ENCODE measurements at places on chromosomes 7 and 10.

GRCh38 chr10:132798403-132798802 is 12.5 kb upstream of the NKX6-2 start:
- no peak for DNase-seq

DNA sequence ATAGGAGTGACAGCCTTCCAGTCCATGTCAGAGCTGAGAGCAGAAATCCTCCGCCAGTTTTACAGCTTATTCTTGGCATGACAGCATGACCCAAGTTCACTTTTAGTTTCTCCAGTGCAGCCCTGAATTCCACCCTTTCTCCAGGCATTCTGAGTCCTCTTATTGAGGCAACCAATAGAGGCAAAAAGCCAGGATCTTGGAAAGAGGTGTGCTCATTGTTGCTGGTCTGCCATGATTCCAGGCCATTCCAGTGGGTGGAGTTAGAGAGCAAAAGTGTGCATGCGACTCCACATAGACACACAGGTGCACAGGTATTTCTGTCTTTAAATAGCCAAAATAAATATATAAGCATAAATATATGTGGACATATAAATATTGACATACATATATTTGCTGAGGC is 224.7 kb upstream of the ADARB2 start:
- DNase-seq, result no peak

- no peak for DNase-seq
Measured at GRCh38 chr7:27242555-27243339, at the start of gene EVX1. TSS of gene EVX1 (plus strand) at chr7:27242802. CDS start at chr7:27243031, 229 bp downstream.

DNA sequence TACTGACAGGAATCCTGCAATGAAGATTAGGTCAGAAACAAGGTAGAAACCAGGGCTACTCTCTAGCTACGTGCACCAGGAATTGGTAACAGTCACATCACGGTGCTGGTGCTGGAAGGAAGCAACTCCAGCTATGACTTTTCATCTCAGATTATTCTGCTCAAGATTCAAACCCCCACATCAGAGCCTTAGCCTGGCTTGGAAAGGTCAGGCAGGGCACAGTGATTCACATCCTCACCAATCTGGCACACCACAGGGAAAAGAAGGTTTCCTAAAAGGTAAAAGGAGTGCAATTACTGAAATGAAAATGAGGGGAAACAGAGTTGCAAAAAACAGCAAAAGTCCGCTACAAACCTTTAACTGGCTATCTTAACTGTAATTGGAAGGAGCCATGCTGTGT is 240.2 kb upstream of the NPSR1 start:
- DNase-seq, result no peak

DNA sequence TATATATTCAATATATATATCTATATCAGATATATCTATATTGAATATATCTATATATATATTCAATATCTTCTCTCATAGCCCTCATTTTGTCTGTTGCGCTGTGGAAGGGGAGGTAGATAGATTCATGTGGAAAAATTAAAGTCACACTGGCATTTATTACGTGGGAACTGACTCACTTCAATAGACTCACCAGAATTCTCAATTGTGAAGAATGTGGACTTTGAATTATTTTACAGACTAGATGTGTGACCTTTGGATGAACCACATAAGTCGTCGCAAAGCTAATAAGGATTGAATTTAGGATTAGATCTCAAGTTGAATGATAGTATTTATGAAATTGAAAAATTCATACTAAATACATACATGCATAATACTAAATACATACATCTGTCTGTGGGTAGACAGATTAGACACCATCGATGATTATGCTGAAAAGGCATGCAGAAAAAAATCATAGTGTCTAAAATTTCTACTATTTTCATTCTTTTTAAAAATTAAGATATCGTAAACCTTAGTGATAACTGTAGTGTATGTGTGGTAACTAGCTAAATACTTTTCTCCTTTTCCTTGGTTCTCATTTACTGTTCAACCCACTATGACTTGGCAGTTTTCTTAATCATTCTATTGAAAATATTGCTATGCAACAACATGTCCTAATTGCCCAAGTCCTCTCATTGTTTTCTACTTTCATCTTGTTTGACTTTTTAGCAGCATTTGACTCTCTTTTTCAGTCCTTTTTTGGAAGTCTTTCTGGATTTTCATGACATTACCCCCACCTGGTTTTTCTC is 61.8 kb upstream of the A1CF start:
- no peak for DNase-seq

GRCh38 chr7:30594048-30594539 is 584 bp upstream of the GARS1 start:
- no peak for DNase-seq

DNA sequence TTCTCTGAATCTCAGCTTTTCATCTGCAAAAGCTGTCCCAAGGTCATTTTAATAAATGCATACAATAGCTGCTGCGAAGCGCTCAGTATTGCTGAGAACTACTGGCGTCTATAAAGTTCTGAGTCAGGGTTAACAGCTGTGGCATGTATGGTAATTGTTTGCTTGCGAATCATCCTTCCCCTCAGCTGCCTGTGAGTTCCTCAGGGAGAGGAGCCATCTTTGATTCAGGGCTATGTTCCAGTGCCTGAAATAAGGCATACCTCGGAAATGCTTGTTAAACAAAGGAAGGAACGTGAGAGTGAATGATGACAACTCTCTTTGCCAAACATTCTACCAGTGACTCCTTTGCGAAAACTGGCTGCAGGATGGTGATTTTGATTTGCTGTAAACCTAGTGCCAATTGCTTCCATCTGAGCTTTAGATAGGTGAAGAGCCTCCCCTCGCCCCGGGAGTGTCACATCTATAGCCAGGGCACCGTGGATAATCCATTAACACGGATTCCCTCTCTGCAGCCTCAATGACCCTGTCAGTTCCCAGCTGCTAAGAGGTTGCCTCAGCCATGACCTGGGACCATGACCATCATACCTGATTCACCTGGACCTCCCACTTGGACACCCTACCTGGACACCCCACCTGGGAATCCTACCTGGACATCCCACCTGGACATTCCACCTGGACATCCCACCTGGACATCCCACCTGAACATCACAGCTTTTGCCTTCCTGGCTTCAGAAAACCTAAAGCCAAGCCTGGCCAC is 39.6 kb downstream of the GPRIN2 start:
- DNase-seq, result peak; percentile 92

GRCh38 chr10:98382691-98383101 is 32.3 kb downstream of the PYROXD2 start:
- DNase-seq, result no peak

- DNase-seq, result no peak
Measured at GRCh38 chr7:33779216-33779615, 126.1 kb upstream of the BMPER start.

DNA sequence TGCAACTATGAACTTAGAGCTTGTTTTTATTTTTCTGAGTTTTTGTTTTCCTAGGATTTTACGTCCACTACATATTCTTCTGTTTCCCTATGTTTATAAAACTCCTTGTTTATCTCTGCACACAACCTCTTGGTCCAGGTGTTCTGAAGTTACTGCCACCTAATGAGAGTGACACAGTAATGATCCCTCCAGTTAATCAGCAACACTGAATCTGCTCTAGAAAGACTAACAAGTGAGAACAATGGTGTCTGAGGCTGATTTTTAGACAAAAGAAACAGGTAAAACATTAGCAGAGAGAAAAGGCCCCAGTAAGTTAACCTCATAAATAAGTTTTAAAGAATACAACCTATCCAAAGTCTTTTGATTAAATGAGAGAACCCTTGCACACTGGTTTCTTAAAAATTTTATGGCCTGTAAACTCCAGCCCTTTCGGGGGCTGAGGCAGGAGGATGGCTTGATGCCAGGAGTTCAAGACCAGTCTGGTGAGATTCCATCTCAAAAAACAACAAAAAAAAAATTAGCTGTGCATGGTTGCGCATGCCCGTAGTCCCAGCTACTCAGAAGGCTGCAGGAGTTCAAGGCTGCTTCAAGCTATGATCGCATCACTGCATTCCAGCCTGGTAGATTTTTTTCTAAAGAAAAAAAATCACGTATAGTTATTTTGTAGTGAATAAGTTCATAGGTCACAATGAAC is 397.6 kb downstream of the MAGI2 start:
- DNase-seq, result no peak

- no peak for DNase-seq
Measured at GRCh38 chr10:48257407-48257961, 17.0 kb downstream of the FRMPD2 start.

DNA sequence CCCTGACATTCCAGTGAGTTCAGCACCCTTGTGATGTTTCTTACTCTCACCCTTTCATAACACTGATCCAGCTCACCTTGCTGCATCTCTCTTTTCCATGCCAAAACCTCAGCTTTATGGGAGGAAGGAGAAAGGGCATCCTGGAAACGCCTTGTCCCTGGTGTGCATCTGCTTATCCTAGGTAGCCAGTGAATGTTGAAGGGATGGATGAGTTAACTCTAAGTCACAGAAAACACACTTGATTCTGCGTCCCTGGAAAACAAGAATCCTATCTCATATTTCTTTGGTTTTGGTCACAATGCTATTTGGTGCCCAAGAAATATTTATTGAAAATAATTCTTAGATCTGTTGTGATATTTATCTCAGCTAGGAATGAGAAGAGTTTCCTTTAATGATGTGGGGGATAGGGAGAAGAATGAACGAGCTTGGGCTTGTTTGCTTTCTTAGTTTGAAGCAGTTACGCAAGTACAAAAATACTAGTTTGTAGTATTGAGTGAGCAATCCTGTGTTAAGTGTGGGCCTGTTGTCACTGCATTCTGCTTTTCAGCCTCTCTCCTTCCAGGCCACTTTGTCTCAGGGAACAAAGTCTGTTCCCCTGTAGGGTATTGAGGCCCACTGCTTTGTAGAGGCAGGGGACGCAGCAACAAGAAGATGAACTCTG is 126.5 kb downstream of the ARID5B start:
- no peak for DNase-seq

DNA sequence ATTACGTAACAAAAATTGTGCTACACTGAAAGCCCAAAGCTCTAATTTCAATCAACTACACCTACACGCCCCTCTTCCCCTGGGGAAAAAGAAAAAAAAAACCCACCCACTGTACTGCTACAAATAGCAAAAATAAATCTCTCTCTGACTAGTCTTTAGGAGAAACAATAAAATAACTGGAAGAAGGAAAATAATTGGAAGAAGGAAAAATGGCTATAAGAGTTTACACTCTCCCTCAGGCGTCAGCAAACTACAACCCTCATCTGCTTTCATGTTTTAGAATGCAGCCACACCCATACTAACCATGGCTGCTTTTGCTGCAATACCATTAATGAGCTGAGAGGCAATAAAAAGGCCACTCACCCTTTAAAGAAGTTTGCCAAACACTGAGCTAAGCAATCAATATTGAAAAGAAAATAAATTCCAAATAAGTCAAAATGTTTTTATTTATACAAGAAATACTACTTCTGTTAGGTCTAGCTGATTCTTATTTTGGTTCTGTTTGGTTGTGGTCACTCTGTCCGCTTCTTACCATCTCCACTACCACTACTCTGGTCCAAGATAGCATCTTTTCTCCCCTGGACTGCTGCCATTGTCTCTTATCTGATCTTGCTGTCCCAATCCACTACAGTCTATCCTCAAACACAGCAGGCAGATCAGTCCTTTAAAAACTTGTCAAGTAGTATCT is 3.8 kb downstream of the MINDY3 start:
- DNase-seq, result no peak

DNA sequence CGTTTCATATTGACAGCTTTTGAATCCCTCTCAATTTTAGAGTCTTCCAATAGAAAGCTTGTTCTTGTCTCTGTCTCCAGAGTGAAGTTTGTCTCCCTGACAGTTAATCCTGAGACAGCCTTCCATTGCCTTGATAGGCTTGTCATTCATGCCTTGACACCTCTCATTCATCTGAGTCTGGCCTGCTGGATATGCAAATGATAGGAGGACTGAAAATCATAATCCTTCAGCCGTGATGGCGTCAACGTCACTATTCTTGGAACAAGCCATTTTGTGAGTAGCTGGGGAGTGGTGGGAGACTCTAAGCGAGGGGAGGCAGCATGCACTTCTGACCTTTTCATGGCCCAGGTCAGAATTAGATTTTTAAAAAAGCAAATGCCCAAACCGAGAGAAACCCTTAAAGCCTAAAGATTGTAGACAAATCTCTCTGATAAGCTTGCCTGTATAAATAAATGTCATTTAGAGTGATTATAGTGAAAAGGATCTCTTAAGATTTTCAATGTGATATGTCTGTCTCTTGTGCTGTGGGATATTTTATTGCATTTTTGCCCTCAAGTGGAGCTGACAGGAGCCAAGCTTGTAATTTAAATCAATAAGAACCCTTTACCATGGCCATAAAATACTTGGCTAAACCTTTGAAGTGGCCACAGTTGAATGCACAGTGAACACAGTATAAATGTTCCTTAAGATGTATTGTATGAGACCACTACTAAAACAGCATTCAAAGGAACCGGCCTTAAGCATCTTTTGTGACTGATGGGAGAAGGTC is 148.8 kb downstream of the SNX10 start:
- DNase-seq, result no peak

DNA sequence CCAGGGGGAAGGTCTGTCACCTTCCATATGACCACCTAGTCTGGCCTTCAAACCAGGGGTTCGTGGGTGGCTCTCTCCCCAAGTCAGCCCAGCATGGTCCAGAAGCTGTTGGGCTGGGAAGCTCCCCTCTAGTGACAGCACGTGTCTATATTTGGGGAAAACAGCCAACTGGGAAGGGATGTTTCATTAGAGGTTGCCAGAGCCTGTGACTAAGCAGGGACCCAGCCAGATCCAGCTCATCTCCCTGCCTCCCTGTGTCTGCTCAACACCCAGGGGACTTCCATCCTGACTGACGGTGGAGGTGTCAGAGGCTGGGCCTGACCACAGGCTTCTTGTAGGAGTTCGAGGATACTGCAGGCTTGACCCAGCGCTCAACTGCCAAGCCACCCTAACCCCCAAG is 10.5 kb downstream of the STYXL1 start:
- DNase-seq, result peak; percentile 69

GRCh38 chr7:118259115-118259514 is 34.6 kb downstream of the ANKRD7 start:
- no peak for DNase-seq

DNA sequence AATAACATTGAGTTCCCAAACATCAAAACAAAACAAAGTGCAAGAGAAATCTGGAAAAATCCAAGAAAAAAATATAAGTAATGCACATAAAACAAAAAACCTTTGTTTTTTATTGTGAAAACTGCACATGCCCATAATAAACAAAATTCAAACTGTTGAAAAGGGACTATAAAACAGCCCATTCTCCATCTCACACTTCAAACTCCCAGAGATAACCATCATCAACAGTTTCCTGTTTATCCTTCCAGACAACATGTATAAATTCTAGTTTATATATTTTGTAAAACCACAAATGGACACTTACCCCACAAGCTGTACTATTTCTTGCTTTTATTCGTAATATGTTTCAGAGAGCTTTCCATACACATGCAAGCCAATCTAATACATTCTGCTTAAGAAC is 79.3 kb downstream of the DPY19L1 start:
- DNase-seq, result no peak

GRCh38 chr10:89073719-89074118 is 83.1 kb downstream of the FAS start:
- DNase-seq, result no peak

GRCh38 chr7:129074994-129075393 is 20.1 kb upstream of the TNPO3 start:
- no peak for DNase-seq

GRCh38 chr10:32317795-32318357 is 29.1 kb downstream of the EPC1 start:
- DNase-seq, result no peak

GRCh38 chr10:5297466-5297865 is 67.3 kb upstream of the UCN3 start:
- DNase-seq, result peak; percentile 48

All from skeletal muscle cell (primary cell).